ENCODE measurements at places on chromosomes 4 and X. TPM values are rescaled to one million over a fixed set of nuclear protein-coding genes. Genes with fewer than 3 reads are reported as not detected.

PSAPL1 gene
- total RNA-seq, result 4.3 TPM

SSX4B gene
- total RNA-seq, result not detected

F9 gene
- 13.0 TPM for total RNA-seq

REELD1 gene
- not detected for total RNA-seq

CITED1 gene
- 2.9 TPM for total RNA-seq

Measured in hepatocyte (in vitro differentiated cells).